ENCODE measurements at places on chromosomes 3 and 15. TPM values are rescaled to one million over a fixed set of nuclear protein-coding genes. Genes with fewer than 3 reads are reported as not detected.

GRCh38 chr15:66655511-66655910 is 46.5 kb upstream of the SMAD6 start:
- no peak overlapping the region for H3K27ac ChIP-seq
- H3K36me3 ChIP-seq, result no peaks in the 10 kb centered on the region
- no peak overlapping the region for H3K4me3 ChIP-seq
- peaks cover under 1% of the 10 kb centered on the region for H3K4me1 ChIP-seq

Gene IL5RA
- not detected for polyA plus RNA-seq

Gene RAB6B
- 1.3 TPM for polyA plus RNA-seq

GRCh38 chr3:69491975-69492374 is 106.1 kb upstream of the FRMD4B start:
- no peaks in the 10 kb centered on the region for H3K4me1 ChIP-seq
- no peaks in the 10 kb centered on the region for H3K27me3 ChIP-seq
- no peaks in the 10 kb centered on the region for H3K36me3 ChIP-seq
- no peak overlapping the region for H3K27ac ChIP-seq
- DNase-seq, result no peak

Data from psoas muscle (tissue), 8 donors.